Suprapubic skin (tissue), 4 donors: ENCODE measurements at places on chromosomes 5 and 9.

- no peak for DNase-seq
These were observed 64.9 kb downstream of the KDM4C start for GRCh38 chr9:6822696-6823095.

- DNase-seq = peak; percentile 23
These were observed 3.8 kb upstream of the EXOC3 start for GRCh38 chr5:439181-439580.

DNA sequence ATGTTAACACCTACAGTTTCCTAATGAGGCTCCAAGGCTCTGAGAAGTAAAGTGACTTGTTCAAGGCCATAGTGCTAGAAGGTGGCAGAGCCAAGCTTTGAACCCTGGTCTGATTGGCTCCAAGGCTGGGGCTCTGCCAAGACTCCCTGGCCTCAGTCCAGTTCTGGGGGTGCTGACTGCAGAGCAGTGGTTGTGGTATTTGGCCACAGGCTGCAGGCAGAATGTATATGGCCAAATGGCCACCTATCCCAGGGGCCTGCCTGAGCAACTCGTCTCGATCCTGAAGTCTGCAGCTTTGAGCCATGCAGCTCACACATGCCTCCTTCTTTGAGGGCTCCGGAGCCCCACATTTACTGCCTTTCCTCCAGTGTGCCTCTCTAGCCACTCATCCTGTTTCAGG, 9.7 kb upstream of the NEK6 start:
- DNase-seq = no peak

GRCh38 chr9:124384846-124385245, 30.4 kb downstream of the PSMB7 start:
- no peak for DNase-seq

- DNase-seq = no peak
These were observed 7.1 kb downstream of the LRRC26 start for GRCh38 chr9:137162505-137163364.
